Airway epithelial cell (primary cell): ENCODE measurements at places on chromosomes 13 and 19. TPM values are rescaled to one million over a fixed set of nuclear protein-coding genes. Genes with fewer than 3 reads are reported as not detected.

ZNF417 gene
- 3.9 and 4.6 TPM in 2 replicates for total RNA-seq

PEX11G gene
- total RNA-seq, result 3.9 and 4.5 TPM in 2 replicates

TNNT1 gene
- total RNA-seq, result 12.3 and 18.7 TPM in 2 replicates

CCL25 gene
- not detected in 2 replicates for total RNA-seq

GPR12 gene
- total RNA-seq, result not detected in 2 replicates

RNF225 gene
- total RNA-seq, result 3.8 and 4.2 TPM in 2 replicates

WDR87 gene
- total RNA-seq, result not detected in 2 replicates

OSCAR gene
- 0.19 and 0.21 TPM in 2 replicates for total RNA-seq

ZNF44 gene
- 2.8 and 4.6 TPM in 2 replicates for total RNA-seq

INTS6 gene
- total RNA-seq, result 22.7 and 32.2 TPM in 2 replicates

SNRNP70 gene
- 208 and 217 TPM in 2 replicates for total RNA-seq

CERS4 gene
- total RNA-seq, result 9.2 and 11.9 TPM in 2 replicates

FFAR3 gene
- total RNA-seq, result not detected in 2 replicates

KIR2DL3 gene
- not detected in 2 replicates for total RNA-seq

ATP5F1D gene
- 142 and 144 TPM in 2 replicates for total RNA-seq

ELAVL3 gene
- not detected in 2 replicates for total RNA-seq

CEACAM5 gene
- total RNA-seq, result 9.5 and 24.6 TPM in 2 replicates

TUBGCP3 gene
- 13.6 and 16.9 TPM in 2 replicates for total RNA-seq

HSPB6 gene
- 0.35 TPM in 1 of 2 replicates, not detected in the other for total RNA-seq

CALR gene
- 926 and 958 TPM in 2 replicates for total RNA-seq

ADGRE3 gene
- not detected in 2 replicates for total RNA-seq

ZNF30 gene
- 0.99 and 1.3 TPM in 2 replicates for total RNA-seq

THAP8 gene
- 3.5 and 6.8 TPM in 2 replicates for total RNA-seq

CYP2A7 gene
- total RNA-seq, result not detected in 2 replicates

ZNF324B gene
- 5.4 and 9.4 TPM in 2 replicates for total RNA-seq

SIGLEC6 gene
- not detected in 2 replicates for total RNA-seq

IZUMO2 gene
- not detected in 2 replicates for total RNA-seq

ADAMTSL5 gene
- 3.7 and 5.2 TPM in 2 replicates for total RNA-seq

C13orf42 gene
- not detected in 2 replicates for total RNA-seq

FGF22 gene
- not detected in 2 replicates for total RNA-seq

PNMA8C gene
- not detected in 2 replicates for total RNA-seq

DHRS12 gene
- 2.3 and 4.6 TPM in 2 replicates for total RNA-seq

TEX29 gene
- not detected in 2 replicates for total RNA-seq

CDC42EP5 gene
- 35.1 and 37.1 TPM in 2 replicates for total RNA-seq

DKKL1 gene
- total RNA-seq, result 0.14 TPM in 1 of 2 replicates, not detected in the other
